T-helper 1 cell (primary cell): ENCODE measurements at places on chromosomes 12 and 14.

GRCh38 chr14:32318087-32318795, 10.9 kb upstream of the AKAP6 start:
- no peak for DNase-seq

DNA sequence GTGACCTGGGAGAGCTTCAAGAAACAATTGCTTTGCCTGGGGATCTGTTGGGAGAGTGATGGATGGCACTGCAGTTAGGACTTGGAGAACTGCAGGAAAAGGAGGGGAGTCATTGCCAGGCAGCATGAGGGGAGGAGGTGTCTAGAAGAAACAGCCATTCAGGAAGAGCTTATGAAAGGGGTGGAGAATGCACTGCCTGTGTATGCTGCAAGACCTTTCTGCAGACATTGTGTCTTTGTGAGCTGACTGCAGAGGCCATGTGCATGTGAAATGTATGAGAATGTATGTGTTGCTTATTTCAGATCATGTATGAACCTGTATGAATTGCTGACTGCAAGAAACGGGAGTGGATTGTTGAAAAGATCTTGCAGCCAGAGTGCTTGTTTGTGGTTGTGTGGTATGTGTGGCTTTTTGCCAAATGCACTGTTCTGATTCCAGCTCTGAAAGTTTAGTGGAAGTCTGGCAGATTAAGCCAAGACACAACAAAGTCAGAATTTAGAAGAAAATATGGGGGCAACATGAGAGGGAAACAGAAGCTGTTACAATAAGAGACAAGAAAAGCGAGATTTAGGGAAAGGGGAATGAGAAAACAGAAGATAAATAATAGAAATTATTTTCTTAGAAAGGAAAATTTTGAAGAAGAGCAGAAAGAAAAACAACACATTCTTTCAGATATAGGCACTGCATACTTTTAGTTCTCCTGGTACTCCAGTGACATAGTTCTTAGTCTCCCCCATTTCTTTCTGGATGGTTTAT, 9.8 kb upstream of the RIMKLB start:
- DNase-seq = no peak

DNA sequence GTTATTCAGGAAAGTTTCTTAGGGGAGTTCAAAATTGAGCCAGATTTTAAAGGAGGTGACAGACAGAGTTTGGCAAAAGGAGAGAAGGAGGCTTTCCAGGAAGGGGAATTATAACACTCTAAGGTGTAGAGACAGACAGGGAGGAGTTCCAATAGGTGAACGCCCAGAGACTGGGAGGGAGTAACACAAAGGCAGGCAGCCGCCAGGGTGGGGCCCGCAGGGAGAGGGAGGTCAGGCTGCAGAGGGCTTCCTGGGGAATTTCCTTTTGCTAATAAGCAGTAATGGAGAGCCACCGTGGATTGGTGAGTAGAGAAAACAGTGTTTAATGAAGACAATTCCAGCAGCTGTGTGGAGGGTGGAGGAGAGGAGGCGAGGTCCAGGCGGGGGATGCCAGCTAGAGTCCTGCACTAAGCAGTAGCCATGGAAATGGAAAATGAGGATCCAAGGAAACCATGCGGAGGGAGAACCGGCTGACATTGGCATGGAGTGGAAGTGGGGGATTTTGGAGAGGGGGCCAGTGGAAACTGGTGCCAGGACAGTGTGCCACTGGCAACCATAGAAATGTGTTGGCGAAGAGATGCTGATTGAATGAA, 22.2 kb downstream of the GRIN2B start:
- DNase-seq = no peak

DNA sequence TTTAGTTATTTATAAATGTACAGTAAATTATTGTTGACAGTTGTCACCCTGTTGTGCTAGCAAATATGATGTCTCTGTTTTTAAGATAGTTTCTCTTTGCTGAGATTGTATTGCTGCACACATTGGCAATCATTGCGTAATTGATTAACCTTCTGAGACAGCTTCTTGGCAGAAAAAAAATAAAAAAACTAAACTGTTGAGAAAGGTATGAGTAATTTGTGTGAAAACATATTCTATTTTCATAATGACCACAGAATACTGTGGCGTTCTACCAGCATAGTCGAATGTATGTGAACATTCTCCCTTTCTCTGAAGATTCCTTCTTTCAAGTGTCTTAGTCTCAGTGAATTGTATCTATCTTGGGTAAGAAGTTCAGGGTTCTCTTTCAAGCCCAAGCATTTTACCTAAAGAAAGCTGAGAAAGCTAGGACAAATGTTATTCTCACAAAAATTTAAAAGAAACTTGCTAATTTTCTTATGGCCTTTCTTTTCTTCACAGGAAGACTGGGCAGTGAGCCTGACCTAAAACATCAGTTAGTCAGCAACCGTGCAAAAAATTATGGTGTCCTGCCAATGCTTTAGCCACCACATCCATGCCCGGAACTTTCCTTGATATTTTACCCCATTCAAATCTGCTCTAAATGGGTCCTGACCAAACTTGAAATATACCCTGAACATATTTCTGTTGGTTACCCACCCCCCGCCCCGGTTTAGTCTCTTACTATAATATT, 69.0 kb upstream of the REP15 start:
- no peak for DNase-seq

GRCh38 chr12:19683178-19683927, 244.1 kb downstream of the AEBP2 start:
- no peak for DNase-seq

DNA sequence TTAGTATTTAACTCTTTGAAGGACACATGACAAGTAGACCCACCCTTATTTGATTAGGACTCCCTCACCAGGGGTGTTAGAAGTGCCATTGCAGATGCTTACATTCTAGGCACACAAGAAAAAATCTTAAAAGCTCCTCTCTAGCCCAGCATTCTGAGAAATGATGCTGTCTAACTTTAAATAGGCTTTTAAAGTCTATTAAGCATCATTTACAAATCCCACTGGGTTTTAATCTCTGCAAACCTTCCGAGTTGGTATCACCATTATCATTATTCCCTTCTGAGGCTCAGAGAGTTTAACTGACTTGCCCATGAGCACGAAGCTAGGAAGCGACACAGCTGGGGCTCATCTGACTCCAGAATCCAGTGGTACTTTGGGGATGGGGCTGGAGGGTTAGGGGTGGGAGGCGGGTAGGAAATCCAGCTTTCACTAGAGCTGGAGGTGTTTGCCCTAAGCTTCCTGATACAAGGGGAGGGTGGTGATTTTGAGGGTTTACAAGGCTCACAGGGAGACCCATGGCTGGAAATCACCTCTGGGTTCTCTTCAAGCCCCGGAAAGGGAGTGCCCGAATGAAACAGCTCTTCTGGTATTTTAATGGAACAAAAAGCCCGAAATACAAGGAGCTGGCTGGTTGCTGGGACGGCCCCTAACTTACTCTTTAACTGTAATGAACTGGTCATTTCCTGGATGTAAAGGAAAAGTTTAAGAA, 109.2 kb upstream of the FUT8 start:
- no peak for DNase-seq

GRCh38 chr14:37411079-37411735, 183.8 kb downstream of the FOXA1 start:
- no peak for DNase-seq

DNA sequence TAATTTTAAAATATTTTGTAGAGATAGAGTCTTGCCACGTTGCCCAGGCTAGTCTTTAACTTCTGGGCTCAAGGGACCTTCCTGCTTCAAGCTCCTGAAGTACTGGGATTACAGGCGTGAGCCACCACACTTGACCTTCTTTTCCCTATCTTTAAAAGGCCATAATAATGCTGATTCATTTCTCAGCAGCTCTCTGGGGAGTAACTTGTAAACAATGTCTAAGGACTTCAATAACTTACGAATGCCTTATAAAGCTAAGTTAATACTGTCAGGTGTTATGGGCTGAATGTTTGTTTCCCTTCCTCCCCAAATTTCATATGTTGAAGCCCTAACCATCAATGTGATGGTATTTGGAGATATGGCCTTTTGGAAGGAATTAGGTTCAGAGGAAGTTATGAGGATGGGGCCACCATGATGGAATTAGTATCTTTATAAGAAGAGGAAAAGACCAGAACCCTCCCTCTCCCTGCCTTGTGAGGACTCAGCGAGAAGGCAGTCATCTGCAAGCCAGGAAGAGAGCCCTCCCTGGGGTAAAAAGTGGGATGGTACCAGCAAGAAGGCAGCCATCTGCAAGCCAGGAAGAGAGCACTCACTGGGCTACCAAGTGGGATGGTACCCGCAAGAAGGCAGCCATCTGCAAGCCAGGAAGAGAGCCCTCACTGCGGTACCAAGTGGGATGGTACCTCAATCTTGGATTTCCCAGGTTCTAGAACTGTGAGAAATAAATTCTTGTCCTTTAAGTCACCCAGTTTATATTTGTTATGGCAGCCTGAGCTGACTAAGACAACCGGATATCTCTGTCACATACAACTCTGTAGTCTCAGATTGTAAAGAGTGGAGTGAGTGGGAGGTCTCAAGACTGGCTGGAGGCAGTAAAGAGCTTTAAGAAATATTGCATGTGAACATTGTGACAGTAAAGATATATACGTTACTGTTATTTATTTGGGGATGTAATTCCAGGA, 16.3 kb upstream of the YBX3 start:
- DNase-seq = no peak

DNA sequence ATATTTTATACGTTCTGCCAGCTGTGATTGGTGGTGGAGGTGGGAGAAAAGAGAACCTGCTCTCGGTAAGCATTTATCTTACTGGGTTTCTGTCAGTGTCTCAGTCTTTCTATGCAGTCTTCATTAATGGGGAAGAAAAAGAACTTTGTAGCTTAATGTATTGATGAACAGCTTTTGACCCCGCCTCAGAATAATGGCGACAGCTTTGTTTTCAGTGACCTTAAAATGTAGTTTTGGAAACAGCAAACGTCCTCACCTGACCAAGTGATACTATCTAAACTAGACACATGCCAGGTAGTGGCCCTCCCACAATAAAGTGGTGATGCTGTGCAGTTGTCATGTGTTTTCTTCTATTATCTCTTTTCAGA, 1.4 kb downstream of the DACT1 start:
- DNase-seq = no peak

DNA sequence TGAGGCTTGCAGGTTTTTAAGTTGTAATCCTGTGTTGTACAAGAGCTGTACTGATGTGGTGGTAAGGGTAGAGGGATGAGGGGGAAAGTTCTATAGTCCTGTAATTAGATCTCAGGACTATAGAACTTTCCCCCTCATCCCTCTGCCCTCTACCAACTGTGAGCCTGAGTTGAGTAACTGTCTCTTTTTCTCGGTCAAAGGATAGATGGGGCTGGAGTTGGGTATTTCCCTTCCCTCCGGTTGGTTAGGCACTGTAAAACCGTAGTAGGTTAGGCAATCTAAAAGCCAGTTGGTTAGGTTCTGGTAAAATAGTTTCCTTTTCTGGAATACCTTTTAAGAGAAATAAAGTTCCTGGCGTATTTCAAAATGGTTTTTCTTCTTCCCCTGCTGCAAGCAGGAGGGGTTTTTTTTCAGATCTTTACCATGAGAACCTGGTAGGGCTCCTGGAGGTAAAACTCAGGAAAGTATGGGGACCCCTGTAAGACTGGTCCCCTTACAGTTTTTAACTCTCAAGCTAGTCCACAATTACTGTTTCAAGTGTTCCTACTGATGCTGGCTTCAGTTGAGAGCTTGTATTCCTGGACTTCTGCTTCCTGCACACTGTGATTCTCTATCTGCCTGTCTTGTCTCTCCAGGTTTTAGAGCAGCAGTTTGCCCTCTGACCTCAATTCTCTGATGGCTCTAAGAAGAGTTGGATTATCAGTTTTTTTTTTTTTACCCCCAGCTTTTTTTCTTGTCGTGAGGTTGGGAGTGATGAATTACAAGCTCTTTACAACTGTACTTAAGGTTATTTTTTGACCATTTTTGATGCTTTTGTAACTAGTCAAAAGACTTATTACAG, 58.7 kb downstream of the FUT8 start:
- DNase-seq = no peak

GRCh38 chr12:83121897-83122622, 435.4 kb downstream of the TMTC2 start:
- no peak for DNase-seq

GRCh38 chr12:75714462-75715322, 203.3 kb upstream of the KRR1 start:
- no peak for DNase-seq

DNA sequence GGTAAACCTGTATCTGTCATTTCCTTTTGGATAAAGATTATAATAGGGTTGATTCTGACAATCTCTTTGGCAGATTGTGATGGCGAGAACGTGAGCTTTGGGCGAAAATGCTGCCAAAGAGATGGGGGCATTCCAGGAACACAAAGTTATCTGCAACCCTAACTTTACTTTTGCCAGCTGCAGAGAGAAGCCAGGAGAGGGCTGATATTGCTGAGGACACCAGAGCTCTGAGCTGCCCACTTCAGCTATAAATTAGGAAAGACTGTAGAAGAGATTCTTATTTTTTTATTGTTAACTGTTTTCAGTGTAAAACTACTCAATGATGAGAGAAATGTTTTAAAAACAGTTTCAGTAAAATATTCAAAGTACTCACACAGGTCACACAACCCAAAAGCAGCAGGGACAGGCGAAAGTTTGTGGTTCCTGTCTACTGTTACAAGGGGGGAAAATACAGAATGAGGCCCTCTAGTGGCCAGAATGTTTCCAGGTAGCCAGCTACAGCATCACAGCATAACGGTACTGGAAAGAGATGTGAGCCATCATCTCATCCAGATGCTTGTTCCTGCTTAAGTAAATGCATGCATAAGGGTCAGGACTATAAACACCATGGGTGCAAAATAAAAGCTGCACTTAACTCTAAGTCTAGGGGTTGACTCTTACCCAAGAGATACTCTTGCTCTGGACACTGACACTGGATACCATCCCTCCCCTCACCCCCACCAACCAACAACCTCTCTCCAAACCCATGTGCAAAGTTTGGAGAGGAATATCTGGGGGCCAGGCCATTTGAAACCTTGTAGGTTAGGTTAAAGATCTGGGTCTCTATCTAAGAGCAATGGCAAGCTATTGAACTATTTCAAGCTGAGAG, 498.4 kb downstream of the RMST start:
- DNase-seq = peak; percentile 7

DNA sequence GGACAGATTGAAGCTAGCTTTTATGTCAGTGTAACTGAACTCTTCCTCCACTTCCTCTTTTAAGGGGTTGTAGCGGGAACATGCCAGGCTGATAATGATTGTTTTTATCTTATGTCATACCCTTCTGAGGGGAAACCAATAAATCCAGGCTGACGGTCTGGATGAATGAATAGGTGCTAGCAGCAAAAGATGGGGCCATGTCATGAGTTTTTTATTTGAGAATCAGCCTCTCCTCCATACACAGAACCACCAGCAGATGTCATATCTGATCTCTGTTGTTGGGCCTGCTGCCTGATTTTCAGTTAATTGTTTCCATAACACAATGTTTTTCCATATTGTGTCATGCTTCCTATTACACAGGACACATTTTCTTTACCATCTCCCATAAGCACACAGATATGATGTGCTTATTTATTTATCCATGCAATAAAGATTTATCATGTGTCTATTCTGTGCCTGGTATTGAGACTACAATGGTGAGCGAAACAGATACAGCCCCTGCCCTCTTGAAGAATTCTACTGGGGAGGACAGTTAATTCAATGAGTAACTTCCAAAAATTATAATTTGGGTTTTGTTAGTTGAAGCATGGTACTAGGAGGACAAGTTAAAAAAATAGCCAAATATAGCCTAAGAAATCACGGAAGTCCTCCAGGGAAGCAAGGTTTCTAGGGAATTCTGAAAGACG, 33.6 kb upstream of the CRY1 start:
- DNase-seq = no peak

GRCh38 chr14:70425354-70425753, 8.5 kb upstream of the SYNJ2BP start:
- no peak for DNase-seq

- DNase-seq = no peak
These were observed 33.6 kb downstream of the EID3 start for GRCh38 chr12:104337030-104337558.

- DNase-seq = no peak
These were observed 318.1 kb downstream of the ZFP36L1 start for GRCh38 chr14:68474741-68475140.

GRCh38 chr12:49533331-49533730, 5.5 kb upstream of the KCNH3 start:
- no peak for DNase-seq
